ENCODE measurements at places on chromosomes 5 and 9.

GRCh38 chr5:43281840-43282658, 31.2 kb downstream of the HMGCS1 start:
- no peak for DNase-seq

- DNase-seq: no peak
These were observed 61.4 kb upstream of the ADRA1B start for GRCh38 chr5:159854916-159855315.

DNA sequence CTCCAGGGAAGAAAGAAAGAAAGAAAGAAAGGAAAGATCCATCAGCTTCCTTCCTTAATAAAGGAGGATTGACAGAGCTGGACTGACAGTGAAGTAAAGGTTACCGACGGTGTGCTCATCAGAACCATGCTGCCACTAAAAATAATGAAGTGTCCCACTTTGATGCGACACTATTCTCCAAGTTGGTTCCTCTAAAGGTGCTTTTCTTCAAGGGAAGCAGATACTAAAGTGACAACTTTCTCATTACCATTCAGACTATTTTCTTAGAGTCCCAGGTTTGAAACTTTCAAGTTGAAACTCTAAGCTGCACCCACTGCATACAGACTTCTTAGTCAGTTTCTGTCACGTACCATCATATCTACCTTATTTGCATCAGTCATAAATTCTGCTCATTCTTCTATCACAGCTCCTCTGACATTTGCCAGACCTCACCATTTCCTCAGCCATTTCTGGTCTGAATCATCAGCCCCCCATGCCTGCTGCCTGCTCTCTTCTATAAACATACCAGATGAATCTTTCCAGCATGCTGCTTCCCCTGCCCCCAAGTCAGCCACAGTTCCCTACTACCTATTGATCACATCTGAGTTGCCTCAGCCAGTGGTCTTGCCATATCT, 177.6 kb downstream of the DEPDC1B start:
- no peak for DNase-seq

DNA sequence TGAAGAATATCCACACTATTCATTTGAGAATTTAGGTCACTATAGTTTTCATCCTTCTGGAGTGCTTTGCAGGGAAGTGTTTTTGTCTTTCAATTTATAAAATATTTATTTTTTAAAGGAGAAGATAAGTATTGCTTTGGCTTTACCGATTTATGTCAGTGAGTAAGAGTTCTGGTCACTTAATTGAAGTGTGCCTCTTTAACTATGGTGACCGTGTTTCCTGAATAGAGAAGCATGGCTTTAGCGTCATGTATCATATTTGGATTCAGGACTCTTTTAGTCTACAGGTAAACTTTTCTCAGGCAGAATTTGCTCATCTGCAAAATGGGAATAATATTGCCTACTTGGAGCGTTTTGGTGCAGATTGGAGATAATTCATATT, 902 bp downstream of the BDP1 start:
- DNase-seq: no peak

- DNase-seq: no peak
These were observed 151.1 kb downstream of the ARL15 start for GRCh38 chr5:54159153-54159892.

Measured in liver (tissue), 10 donors.